SIG-M5 (cell line): ENCODE measurements at places on chromosomes 2 and 18.

- no peak for DNase-seq
Observed at GRCh38 chr2:100948942-100949811, 52.9 kb upstream of the RPL31 start.

- DNase-seq = no peak
Observed at GRCh38 chr2:73852020-73852419, 23.3 kb downstream of the STAMBP start.

DNA sequence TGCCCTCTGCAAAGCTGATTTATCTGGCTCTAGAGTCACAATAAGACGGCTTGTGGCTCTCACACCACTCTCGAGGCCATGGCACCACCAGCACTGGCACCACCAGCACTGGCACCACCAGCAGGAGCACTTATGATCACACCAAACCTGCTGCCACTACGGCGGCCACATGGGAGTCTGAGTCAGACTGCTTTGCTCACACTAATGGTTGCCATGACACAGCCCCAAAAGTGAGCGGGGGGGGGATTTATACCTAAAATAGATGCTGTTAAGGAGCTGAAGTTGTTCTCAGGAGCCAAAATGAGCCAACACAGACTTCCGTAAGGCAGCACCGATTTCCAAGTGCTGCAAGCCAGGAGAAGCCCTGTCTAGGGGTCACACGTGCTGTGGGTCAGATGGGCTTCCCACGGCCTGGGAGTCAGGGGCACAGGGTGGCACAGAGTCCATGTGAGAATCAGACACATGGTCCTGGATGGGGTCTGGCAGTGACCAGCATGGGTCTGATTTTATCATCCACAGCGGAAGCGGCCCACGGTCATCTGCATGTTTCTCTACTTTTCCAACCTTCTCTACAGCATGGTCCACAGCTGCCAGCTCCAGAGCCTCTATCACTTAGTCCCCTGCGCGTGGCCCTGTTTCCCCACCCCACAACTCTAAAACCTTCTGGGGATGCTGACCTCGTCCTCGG, 16.7 kb downstream of the DNMT3A start:
- DNase-seq = no peak

DNA sequence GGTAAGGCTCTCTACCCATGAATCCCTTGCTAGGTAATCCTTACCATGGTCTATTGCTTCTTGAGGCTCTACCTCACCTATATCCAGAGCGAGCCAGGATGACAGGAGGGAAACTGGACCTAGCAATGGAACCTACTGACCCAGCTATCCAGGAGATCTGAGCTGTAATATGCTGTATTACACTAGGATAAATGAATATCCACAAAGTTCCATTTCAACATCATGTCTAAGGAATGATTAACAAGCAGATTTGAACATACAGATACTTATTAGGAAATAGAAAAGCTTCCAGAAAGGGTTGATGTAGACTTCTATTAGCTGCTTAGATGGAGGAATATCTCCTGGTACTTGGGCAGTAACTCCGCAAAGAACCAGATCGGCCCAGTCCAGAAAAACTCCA, 110.1 kb downstream of the BAZ2B start:
- DNase-seq = no peak

DNA sequence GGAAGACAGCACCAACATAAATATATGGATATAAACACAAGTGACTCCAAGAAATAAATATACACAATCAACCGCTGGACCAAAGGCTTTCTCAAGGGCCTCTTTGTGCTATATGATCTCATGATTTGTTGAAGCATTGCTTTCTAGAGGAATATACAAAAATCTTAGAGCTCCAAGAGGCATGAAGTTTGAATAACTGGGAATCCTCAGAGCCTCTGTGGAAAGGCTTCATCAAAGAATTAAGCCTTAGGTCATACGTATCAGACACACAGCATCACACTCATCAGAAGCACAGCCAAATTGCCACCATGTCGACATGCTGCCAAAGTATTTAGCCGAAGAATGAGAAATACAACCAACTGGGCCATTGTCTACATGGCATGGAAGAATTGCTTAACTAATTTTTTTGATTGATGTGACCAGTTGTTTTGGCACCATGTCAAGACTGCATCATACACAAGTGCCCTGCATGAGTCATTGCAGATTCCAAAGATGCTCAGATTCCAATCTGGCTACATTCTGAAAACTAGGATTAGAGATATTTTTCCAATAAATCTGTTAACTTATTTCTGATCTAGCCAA, 860.6 kb upstream of the ZEB2 start:
- no peak for DNase-seq
